ENCODE measurements at places on chromosomes 6 and 20. TPM values are rescaled to one million over a fixed set of nuclear protein-coding genes. Genes with fewer than 3 reads are reported as not detected.

Gene RNF182
- 1.5 TPM for total RNA-seq

DNA sequence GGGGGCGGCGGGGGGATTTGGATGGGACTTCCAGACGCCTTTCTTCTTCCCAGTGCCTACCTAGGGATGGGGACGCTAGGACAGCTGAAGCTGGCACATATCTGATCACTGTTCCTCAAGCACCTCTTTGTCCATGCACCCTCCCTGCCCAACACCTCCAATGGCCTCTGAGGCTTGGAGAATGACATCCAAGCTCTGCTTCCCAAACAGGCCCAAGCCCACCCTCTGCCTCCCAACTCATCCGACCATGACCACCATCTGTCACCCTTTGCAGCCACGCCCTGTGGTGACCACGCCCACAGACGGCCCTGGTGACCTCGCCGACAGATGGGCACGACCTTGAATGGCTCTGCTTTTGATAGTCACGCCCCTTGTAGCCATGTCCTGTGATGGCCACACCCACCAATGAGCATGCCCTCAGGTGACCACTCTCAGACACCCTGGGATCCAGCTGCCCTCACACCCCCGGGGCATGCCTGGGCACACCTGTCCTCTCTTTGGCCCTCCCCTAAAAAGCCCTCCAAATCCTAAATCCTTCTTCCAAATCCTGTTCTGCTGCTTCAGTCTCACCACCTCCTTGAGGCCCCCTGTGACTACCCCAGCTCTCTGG is 51.0 kb downstream of the SSR1 start:
- DNase-seq = peak; percentile 50

Gene HUS1B
- total RNA-seq = 5.4 TPM

GRCh38 chr6:18204691-18205090 is 49.5 kb downstream of the KDM1B start:
- no peak for DNase-seq

- DNase-seq = no peak
Measured at GRCh38 chr20:24451428-24451827, 18.0 kb upstream of the SYNDIG1 start.

DNA sequence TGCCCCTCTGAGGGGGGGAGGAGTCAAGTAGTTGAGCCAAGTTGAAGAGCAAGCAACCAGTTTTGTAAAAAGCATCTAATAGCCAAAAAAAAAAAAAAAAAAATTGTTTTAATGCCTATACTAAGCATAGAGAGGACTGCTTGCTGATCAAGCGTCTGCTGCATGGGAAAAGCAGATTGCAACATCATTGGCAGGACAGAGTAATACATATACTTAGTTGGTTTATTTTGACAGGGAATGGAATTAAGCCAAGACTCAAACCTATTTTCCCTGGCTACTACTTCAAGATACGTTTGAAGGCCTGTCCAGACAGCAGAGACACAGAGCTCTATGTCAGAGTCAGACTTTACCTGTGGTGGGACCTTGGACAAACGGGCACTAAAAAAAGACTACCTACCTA is 120.5 kb downstream of the RTN4IP1 start:
- no peak for DNase-seq

All from breast epithelium (tissue), 4 donors.